ENCODE measurements at places on chromosomes 13 and 19.

DNA sequence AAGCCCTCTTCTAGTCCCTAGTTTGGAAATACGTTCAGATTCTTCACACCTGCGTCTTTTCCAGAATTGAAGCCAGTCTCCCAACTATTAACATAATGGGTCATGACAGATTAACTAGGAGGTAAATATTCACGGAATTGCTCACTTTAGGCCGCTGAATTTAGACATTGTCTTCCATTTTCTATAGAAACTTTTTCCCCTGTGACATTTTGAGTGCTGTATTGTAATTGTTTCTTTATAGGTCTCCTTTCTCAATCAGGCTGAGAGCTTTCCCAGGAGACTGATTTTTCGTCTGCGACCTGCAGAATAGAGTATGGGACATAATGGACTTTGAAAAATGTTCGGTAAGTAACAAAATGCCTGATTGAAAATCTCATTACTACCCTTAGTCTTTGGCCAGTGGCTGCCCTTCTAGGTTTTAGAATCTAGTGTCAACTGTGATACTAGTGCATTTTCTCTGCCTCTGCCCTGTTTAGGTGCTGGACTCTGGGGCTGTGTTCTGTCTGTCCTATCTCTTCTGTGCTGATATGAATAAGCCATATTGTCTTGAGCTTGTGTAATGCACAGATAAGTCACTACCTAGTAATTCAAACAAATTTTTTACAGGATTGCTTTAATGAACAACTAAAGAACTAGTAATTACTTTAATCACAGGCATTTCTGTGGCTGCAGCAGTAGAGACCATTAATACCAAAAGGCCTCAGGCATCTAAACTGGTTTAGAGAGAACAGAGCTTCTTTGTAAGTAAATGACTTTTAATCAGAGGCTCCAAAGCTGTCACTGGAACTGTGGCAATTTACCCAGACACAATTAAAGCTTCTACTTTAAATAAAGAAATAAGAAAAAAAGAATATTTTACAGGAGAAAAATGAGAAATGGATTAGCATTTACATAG, 122.4 kb upstream of the FREM2 start:
- no peak for DNase-seq

- no peak for DNase-seq
Measured at GRCh38 chr13:105063676-105064075, 1471.8 kb downstream of the EFNB2 start.

DNA sequence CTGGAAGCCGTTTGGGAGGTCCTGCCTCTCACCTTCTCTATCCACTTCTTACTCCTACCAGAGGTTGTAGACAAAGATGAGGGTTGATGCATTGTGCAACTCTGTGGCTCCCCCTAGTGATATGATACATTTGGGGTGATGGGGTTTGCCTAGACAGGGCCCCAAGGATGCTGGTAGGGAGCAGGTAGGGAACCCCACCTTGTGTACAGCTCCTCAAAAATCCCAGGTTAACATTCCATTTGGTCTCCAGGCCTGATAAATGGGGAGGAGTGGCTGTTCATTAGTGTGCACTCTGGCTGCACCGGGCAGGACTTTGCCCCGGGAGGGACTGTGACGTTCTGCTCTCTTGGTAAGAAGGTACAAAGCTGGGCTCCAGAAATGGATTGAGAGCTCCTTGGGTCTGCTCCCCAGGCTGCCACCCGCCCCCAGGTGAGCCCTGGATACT, 19.2 kb downstream of the SIGLEC8 start:
- DNase-seq = no peak

- DNase-seq = peak; percentile 34
Measured at GRCh38 chr13:49791711-49792549, 552 bp downstream of the KPNA3 start.

DNA sequence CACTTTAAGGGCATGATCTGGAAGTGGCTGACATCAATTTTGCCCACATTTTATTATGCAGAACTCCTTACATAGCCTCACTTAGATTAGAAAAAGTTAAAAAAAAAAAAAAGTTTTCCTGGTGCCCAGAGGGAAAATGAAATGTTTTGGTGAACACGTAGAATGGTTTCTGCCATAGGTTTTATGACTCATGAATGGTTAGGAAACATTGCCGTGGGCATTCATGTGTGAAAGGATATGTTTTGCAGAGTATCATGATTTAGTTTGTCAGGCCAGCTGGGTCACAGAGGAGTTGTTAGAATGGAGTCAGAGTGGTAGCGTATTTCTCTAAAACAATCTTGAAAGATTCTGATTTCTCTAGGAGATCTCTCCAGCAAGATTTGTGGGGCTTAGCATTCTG, 133.8 kb downstream of the MRPL57 start:
- DNase-seq = no peak

DNA sequence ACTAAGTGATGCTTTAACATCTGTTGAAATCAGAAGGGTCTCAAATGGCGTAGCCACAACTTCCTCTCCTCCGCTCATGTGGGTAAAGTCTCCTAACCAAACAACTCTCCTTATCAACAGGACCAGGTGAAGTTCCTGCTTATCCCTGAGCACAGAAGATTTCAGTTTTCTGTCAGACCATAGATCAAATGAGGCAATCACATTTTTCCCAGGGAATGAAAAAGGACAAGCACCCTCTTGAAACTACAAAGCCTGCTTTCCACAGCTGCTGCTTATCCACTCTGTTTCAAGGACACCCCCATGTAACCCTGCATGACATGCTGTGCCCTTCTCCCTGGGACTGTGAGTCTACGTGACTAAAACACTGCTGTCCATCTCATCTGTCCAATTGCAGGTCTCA, 788.3 kb upstream of the SLITRK5 start:
- DNase-seq = no peak

DNA sequence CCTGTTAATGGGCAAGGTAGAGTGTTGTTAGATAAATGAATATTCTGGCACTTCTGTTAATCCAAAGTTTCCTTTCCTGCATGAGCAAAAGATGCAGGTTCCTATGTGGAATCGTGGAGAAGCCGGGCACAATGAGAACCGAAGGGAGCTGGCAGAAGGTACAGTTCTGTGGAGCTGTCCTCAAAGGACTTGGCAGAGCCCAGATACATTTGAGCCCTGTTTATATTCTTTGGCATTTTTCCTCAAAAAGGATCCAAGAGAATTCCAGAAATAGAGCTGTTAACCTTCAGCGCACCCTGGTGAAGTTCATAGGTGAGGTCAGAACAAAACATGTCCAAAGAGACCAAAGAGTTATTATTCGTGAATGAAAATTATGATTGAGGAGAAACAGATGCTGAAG, 4.0 kb upstream of the DLEU7 start:
- no peak for DNase-seq

DNA sequence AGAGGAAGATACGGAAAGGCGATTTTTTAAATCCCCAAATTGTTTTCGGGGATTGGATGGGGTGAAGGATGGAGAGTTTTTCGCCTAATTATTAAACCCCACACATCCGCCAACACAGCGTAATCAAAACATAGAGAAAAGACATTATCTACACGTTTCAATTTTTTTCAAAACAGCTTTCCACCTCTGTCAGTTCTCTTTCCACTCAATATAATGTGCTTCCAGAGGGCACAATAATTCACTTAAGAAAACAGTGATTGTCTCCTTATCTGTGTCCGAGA, 435 bp upstream of the OBI1 start:
- DNase-seq = no peak

DNA sequence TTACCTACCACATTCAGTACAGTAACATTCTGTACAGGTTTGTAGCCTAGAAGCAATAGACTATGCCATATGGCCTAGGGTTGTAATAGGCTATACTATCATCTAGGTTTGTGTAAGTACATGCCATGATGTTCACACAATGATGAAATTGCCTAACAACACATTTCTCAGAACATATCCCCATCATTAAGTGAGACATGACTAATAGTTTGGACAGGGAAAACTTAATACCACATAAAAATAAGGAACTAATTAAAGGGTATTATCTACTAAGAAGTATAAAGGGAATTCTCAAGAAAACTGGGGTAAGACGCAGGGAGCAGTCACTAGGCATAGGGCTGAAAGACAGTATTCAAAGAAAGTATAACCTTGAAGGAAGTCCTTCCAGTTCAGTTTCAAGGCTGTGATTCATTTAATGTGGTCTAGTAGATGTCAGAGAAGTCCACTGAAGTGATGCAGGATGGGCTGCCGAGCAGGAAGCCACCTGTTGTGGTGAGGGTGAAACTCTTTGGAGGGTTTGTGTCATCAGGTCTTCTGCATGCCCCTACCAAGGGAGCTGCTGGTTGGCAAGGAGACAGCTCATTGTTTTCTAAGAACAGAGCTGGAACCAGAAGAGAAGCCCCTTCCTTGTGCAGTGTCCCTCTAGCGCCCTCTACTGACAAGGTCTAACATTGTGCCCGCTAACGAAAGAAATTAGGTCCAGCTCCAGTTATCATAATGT, 122.9 kb downstream of the OLFM4 start:
- DNase-seq = no peak

DNA sequence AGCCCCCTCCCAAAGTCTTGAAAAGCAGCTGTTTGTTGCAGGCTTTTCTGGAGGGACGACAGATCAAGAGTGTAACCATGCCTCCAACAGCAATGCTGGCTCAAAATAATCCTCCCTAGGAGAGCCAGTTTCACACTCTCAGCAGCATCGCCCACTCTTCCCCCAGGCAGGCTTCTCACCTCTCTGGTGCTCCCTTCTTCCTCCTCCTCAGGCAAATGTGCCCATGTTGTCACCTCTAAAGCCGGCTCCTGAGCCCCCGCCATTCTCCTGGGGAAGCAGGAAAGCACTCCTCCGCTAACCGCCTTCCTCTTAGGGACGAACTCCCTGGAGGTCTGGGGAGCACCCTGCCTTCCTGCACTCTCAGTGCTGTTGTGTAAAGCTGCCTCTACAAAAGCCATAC, 98.9 kb upstream of the SGCG start:
- DNase-seq = no peak

- no peak for DNase-seq
Measured at GRCh38 chr19:13887517-13887916, 10.6 kb downstream of the NANOS3 start.

GRCh38 chr13:109007946-109008345, 378.5 kb downstream of the MYO16 start:
- DNase-seq = no peak

- no peak for DNase-seq
Measured at GRCh38 chr19:4229179-4229931, at the start of gene EBI3. EBI3 (plus strand) TSS chr19:4229523; CDS start chr19:4229551, 28 bp downstream.

DNA sequence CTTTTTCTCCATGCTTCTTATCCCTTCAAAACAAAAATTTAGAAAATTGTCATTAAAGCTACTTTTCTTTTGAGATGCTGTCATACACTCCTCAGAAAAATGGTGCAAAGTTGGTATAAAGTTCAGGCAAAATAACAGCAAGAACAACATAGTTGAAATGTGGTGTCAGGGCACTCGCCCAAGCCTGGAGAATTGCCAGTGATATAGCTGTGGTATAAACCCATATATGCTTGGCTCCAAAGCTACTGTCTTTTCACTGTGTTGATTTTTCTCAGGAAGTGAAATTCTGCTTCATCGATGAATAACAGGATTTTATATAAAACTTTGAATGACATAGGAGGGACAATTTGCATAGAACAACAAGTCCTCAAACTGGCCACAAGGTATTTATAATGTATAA, 2532.9 kb downstream of the PCDH9 start:
- no peak for DNase-seq

DNA sequence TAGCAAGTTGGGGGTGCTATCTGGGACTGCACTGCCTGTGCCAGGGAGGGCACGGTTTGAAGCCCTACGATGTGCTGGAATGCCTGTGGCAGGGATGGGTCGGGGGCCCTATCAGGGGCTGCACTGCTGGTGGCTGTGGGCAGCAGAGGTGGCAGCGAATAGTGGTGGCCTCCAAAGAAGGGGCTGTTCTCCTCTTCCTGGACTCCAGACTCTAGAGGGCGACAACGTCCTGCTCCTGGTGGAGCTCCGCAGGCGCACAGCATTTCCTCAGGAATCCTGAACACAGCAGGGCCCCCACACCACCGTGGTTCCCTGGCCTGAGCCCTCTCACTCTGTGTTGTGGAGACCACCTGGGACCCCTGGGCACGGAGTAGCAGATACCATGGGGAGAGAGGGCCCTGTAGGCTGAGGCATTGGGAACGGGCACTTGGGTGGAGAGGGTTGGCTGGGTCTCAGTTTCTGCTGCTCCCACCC, 145.6 kb downstream of the TNFRSF19 start:
- DNase-seq = no peak

DNA sequence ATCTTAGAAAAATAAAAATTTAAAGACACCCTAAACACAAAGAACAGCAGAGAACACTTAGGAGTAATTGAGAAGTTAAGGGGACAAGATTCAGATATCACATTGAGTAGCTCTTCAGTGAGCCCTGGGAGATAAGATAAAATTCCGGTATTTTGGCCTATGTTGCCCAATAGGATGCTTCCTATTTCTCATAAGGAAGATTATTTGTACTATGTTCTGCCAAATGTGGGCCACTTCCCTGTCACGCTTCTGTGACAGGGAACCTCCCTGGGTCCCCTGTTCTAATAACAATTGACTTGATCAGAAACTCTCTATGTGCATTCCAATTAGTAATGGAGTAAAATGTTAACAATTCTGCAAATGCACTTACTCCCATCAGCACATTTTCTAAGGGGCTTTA, 310.7 kb downstream of the MYO16 start:
- DNase-seq = no peak

DNA sequence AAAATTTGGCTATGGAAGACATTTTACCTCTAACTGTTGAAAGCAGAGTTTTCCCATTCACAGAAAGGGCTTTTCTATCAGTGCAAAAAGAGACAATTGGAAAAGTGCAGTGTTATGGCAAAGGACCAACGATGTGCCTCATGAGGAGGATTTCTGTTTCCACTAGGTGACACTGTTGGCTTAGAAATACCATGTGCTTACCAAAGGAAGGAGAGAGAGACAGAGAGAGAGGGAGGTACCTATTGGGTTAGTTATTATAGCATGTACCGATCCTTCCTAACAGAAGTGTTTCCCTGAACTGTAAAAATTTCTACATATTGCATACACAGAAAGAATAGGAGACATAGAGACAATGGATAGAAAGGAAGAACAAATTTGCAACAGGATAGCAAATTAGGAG, 23.9 kb upstream of the PSG4 start:
- DNase-seq = no peak

DNA sequence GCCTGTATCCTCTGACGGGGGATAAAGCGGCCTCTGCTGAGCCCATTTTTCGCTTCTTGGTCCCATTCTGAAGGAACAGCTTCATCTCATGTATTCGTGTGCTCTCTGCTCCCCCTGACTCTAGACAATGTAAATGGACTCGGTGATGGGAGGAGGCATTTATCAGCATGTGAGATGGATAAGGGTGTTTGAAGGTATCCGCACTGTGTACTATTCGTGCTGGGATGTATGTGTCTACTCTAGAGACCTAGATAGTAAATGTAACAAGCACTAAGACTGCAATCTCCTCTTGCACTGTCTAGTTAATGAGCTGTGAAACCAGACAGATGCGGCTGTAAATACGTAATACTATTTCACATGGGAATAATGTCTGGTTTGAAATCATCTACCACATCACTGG, 134.6 kb upstream of the ARGLU1 start:
- DNase-seq = no peak

- DNase-seq = no peak
Measured at GRCh38 chr13:110373617-110374016, 66.5 kb downstream of the COL4A2 start.

All from uterus (tissue), 4 donors.